ENCODE measurements at places on chromosomes 11 and 22.

DNA sequence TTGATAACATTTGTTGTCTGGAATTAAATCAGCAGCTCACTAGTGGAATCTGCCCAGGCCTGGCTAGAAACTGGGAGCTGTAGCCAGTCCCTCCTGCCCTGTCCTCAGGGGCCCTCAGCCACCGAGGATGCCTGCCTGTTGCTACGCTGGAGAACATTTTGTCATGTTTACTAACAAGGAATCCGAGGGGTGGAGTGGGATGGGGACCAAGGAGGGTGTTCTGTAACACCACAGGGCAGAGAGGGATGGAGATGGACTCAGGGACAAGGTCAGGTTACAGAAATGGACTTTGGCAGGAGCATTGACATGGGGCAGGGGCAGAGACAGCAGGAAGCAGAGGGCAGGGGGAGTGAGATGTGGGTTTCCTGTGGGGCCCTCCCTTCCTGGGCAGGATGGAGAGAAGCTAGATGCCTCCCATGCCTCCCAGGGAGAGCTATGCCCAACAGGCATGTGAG is 45.8 kb upstream of the AMPD3 start:
- no peak for DNase-seq

- no peak for DNase-seq
These were observed 698 bp upstream of the ANAPC15 start for GRCh38 chr11:72112978-72113808.

- DNase-seq, result no peak
These were observed 91.7 kb upstream of the CLMP start for GRCh38 chr11:123286761-123287160.

DNA sequence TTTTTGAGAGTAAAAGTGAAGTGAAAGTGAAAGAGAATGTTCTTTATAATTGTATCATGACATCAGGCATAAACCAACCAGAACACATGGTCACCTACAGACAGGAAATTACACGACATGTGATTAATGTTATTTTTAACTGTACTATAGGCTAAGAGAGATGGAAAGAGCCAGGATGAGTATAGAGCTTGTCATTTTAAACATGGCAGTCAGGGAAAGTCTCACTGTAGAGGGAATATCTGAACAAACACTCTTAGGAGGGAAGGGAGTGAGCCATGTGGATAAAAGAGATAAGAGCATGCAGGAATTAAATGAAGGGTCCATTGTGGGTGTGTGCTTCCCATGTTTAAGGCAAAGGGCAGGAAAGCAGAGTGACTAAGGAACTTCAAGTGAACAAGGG is 599.1 kb upstream of the FAT3 start:
- peak; percentile 0 for DNase-seq

DNA sequence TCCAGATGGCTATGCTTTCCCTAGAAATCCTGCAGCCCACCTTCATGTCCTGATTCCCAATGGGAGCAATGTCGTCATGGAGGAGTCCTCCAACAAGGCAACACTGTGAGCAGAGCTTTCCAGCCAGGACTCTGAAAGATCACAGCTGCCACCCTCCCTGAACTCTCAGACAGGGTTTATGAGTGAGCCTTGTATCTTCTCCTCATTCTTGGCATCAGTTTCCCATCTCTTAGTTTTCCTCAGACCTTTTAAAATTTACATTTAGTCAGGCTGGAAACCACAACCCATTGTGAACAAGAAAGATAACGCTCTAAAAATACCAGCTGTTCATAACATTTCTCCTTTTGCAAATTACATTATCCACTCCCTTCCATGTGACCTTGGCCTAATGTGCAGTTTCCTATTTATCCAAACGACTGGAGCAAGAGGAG is 15.6 kb upstream of the LYVE1 start:
- DNase-seq, result no peak

GRCh38 chr11:32358729-32359128 is 76.6 kb downstream of the WT1 start:
- no peak for DNase-seq

GRCh38 chr22:50697667-50698506 is 25.3 kb downstream of the SHANK3 start:
- no peak for DNase-seq

GRCh38 chr11:14007566-14007965 is 45.0 kb downstream of the SPON1 start:
- no peak for DNase-seq

GRCh38 chr22:38258895-38259294 is 13.9 kb downstream of the TMEM184B start:
- DNase-seq, result peak; percentile 62

DNA sequence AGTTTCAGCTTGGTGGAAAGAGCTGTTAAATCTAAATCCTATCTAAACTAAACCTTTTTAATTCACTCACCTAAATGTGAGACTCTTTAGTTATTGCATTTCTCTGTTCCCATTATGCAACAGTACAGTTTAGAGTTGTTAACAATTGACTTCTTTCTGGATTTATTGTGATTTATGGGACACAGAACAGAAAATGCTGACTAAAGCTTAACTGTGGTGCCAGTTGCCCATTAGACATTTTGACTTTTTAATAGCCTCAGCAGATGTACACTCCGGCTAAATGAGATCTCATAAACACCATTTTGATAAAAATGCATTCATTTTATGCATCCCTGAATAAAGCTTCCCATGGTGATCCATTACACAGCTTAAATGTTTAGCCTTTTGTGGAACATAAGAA is 356.6 kb downstream of the CASP12 start:
- no peak for DNase-seq

- DNase-seq, result peak; percentile 87
These were observed 57.4 kb downstream of the JAM3 start for GRCh38 chr11:134126217-134126822.

DNA sequence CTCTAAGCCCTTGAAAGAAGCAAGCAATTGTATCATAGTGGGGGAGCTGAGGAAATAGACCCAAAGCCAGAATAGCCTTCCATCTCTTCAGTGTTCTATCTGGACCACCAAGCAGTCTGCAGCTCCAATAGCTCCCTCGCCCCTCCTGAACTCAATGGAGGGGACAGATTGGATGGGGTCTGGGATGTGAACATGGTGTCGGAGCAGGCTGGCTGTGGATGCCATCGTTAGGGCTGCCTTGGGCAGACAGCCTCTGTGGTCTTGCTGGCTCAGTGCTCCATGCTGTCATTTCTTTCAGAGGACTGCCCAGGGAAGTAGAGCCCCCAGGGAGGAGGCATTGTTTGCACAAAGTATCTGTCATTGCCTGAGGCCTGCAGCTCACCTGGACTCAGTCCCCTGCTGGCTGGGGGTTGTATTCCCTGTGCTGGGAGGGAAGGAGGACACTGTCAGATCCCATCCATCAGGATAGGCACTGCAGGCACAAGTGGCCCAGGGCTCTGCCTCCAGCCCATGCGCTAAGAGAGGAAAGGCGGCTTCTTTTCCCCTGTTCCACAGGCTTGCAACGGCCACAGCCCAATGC is 537.7 kb downstream of the BUD13 start:
- DNase-seq, result no peak

GRCh38 chr11:70123711-70124110 is 45.6 kb downstream of the ANO1 start:
- DNase-seq, result no peak

DNA sequence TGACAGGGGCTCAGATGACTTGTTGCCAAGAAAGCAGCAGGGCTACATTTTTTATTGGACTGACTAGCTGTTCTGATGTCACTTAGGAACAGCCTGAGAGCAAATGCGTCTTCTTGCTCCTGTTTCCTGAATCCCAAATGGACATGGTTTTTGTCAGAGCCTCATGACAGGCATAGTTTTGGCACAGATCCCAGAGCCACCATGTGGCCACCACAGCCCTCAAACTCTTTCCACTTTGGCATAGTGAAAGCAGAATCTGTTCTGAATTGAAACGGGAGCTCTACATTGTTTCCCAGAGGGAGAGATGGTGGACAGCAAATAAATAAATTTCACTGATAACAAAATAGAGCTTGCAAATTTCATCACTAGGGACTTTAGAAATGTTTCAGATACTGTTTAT is 222.2 kb downstream of the C11orf87 start:
- DNase-seq, result no peak

GRCh38 chr11:123122341-123122740 is 60.4 kb upstream of the HSPA8 start:
- DNase-seq, result peak; percentile 34

GRCh38 chr22:46803031-46803880 is 40.8 kb downstream of the TBC1D22A start:
- no peak for DNase-seq

GRCh38 chr11:100469835-100470234 is 217.3 kb upstream of the ARHGAP42 start:
- no peak for DNase-seq

DNA sequence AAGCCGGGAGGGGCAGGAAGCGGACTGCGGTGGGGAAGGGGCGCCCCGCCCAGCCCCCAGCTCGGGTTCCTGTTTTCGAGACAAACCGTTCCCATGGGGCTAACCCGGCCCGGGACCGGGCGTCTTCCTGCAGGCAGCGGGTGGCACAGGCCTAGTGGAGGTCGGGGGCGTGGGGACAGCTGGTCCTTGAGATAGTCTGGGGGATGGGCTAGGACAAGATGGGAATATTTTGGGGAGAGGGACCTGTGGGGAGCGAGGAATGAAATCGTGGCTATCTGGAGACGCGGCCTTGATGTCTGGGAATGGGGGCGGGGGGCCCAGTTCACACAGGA is 1.2 kb upstream of the RASGRP2 start:
- no peak for DNase-seq

- peak; percentile 45 for DNase-seq
These were observed 35.1 kb downstream of the RRP8 start for GRCh38 chr11:6568191-6568918.

DNA sequence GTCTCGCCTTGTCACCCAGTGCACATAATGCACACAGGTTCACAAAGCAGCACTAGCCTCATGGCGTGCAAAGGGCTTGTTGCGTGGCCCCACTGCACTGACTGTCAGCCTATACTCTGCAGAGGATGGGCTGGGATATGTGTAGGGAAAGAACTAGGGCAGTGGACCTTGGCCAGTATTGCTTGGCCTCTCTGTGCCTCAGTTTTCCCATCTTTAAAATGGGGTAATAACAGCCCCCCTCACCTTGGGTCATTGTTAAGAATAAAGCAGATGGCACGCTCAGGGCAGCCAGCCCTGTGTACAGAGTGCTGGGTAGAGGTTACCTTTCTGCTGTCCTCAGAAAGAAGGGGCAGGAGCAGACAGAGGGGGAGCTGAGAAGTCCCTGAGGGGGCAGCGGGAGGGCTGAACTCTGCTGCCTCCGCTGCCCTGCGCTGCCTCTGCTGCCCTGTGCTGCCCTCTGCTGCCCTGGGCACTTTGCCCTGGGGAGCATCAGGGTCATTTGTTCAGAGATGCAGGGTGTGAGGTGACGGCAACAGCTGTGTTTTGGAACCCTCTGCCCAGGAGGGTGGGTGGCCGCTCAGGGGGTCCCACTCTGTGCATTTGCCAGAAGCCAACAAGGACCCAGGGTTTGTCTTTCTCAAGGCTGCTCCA is 71.2 kb downstream of the CACNA1I start:
- DNase-seq, result no peak

DNA sequence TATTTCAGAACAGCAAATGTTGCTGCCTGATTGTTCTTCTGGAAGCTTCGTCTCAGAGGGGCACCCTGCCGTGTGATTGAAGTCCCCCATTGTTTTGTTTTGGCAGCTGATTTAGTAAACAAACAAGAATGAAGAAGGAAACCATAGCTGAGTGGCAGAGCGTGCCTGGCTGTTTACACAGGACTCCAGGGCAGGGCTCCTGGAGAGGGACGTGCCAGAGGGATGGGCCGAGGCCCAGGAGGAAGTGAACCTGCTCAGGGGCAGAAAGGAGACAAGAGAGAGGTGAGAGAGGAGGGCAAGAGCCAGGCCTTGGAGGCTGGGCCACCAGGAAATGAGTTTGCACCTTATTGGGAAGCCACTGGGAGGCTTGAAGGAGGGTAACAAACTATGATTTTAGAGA is 85.5 kb upstream of the B3GAT1 start:
- no peak for DNase-seq

- DNase-seq, result no peak
These were observed 456 bp upstream of the PARVB start for GRCh38 chr22:44023404-44024287.

- no peak for DNase-seq
These were observed 427.5 kb downstream of the METTL15 start for GRCh38 chr11:28535677-28536076.

GRCh38 chr11:110478410-110478809 is 48.7 kb downstream of the FDX1 start:
- no peak for DNase-seq

DNA sequence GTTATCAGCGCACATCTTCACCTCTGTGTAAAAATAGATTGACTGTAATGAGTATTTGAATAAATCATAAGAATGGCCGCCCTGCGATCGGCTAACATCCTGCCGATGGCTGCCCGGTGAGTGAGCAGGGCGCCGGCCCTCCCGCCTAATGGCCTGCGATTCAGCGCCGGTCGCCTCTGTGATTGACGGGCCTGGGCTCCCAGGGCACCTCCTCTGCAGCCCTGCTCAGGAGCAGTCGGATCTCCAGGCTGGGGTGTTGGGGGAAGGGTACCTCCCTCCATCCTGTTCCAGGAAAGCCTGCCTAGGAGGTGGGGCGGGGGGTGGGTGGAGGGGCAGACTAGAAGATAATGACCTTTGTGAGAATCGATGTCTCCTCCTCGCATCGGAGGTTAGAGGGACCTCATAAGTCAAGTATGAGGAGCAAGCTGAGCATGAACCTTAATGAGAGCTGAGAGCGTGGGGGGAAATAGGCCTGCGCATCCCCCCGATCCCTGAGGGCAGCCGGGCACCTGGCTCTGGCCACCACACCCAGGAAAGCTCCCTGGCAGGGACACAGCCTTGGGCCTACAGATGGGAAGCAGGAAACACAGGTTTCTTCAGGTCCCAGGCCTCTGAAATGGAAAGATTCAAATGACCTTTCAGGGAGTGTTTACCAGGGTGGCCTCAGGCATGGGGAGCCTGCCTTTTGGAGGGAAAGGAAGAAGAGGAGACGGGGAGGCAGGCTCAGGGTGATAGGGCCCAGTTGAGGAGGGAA is 71.7 kb downstream of the PKNOX2 start:
- DNase-seq, result no peak

DNA sequence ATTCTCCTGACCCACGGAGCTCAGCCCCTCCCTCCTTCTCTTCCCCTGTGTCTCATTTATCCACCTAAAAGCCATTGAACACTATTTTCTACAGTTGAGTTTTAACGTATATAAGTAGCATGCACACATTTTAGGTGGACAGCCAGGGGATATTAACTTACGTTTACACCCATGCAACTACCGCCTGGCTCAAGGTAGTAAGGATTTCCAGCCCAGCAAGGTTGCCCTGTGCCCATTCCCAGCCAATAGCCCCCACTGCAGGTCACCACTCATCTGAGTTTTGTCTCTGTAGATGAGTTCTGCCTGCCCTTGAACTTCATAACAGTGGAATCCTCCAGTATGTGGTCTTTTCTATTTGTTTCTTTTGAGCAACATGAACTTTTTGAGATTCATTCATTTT is 65.4 kb downstream of the SMIM38 start:
- no peak for DNase-seq

GRCh38 chr22:49768077-49768910 is 59.4 kb downstream of the BRD1 start:
- DNase-seq, result no peak

DNA sequence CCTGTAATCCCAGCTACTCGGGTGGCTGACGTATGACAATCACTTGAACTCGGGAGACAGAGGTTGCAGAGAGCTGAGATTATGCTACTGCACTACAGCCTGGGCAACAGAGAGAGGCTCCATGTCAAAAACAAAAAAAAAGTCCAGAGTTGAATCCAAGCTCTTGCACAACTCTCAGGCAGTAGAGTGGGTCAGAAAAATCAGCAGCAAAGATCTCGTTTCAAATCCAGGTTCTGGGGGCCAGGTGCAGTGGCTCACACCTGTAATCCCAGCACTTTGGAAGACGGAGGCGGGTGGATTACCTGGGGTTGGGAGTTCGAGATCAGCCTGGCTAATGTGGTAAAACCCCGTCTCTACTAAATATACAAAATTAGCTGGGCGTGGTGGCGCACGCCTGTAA is 24.9 kb downstream of the CLPB start:
- DNase-seq, result no peak

Data from brain microvascular endothelial cell (primary cell).